ENCODE measurements at places on chromosomes 5 and 9.

GRCh38 chr9:99171225-99172123 lies 50.3 kb downstream of the ALG2 start:
- DNase-seq = no peak

GRCh38 chr9:20284601-20285289 lies 337.6 kb downstream of the MLLT3 start:
- no peak for DNase-seq

- DNase-seq = no peak
These were observed 41.5 kb downstream of the VAV2 start for GRCh38 chr9:133950629-133951111.

GRCh38 chr5:139453683-139454567 lies 8.6 kb downstream of the ECSCR start:
- no peak for DNase-seq

GRCh38 chr5:69252437-69252836 lies 17.8 kb downstream of the CDK7 start:
- DNase-seq = no peak

GRCh38 chr5:45042283-45042682 lies 233.5 kb downstream of the MRPS30 start:
- DNase-seq = no peak

GRCh38 chr9:105342147-105342505 lies 97.7 kb downstream of the SLC44A1 start:
- no peak for DNase-seq

Data from H54 (cell line).